ENCODE measurements at places on chromosomes 6 and 20. TPM values are rescaled to one million over a fixed set of nuclear protein-coding genes. Genes with fewer than 3 reads are reported as not detected.

The FKBP1C gene
- 0.94 TPM for total RNA-seq

The QRSL1 gene
- 21.3 TPM for total RNA-seq

The ZBTB46 gene
- total RNA-seq, result 20.3 TPM

The GSTA3 gene
- total RNA-seq, result not detected

The MLN gene
- not detected for total RNA-seq

The PANK2 gene
- total RNA-seq, result 54.5 TPM

The TMEM74B gene
- 12.5 TPM for total RNA-seq

The FOXF2 gene
- total RNA-seq, result 2.5 TPM

The RAET1G gene
- not detected for total RNA-seq

The UST gene
- 29.4 TPM for total RNA-seq

The SLC35D3 gene
- not detected for total RNA-seq

The SYNCRIP gene
- total RNA-seq, result 110 TPM

The LST1 gene
- total RNA-seq, result not detected

The RSPO3 gene
- total RNA-seq, result 23.5 TPM

The PPT2 gene
- total RNA-seq, result 17.2 TPM

The CNBD2 gene
- total RNA-seq, result 4.1 TPM

The LTB gene
- not detected for total RNA-seq

The RWDD2A gene
- 8.8 TPM for total RNA-seq

The CPXM1 gene
- 8.8 TPM for total RNA-seq

The C6orf163 gene
- 23.5 TPM for total RNA-seq

Measured in parietal lobe (tissue), 2 donors.